ENCODE measurements at places on chromosomes 7 and 10.

GRCh38 chr7:98251231-98251600, 816 bp downstream of the TECPR1 start:
- DNase-seq, result no peak

DNA sequence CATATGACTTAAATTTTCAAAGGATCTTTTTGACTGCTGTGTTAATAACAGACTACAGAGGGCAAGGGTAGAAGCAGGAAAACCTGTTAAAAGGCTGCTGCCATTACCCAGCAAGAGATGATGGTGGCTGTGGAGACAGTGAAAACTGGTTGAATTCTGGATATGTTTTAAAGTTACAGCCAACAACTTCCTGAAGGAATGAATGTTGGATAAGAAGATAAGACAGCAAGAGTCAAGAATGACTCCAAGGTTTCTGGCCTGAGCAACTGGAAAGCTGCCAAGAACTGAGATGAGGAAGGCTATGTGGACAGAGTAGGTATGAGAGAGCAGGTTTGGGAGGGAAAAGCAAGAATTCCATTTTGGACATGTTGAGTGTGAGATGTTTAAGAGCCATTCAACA, 19.1 kb downstream of the CNOT4 start:
- no peak for DNase-seq

DNA sequence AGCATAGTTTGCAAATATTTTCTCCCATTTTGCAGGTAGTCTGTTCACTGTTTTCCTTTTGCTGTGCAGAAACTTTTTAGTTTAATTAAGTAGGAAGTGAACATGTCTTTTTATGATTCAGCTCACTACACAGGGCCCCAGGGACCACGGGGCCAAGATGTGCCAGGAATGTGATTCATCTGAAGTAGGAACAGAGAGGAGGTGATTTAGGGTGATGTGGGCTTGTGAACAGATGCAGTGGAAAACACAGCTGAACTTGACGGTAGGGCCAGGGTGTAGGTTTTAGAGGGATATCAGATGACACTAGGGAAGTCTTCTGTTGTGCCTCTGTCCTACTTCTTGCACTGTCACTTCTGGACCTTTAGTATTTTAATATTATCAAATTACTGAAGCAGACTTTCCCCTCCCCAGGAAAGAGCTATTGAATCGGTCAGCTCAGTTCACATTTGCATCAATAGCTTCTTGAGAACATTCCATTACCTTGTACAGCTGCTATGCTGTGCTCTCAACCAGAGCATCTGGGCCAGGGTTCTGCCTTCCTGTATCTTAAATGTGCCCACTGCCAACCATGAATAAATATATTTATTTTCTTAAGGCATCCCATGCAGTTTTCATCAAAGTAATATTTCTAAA, 96.9 kb downstream of the OSBPL3 start:
- DNase-seq, result no peak

- no peak for DNase-seq
Measured at GRCh38 chr7:3150027-3150426, 106.4 kb upstream of the CARD11 start.

DNA sequence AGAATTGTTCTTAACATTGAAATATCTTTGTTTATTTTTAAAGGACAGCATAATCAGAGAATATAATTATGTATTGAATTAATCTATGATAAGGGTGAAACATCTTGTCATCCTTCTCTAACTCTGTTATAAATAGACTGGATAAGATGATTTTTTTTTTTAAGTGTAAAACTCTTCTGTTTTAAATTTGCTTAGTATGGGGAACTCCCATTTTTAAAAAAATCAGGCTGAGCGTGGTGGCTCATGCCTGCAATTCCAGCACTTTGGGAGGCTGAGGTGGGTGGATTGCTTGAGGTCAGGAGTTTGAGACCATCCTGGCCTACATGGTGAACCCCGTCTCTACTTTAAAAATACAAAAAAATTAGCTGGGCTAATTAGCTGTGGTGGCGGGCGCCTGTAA, 9.4 kb upstream of the HERC4 start:
- no peak for DNase-seq

DNA sequence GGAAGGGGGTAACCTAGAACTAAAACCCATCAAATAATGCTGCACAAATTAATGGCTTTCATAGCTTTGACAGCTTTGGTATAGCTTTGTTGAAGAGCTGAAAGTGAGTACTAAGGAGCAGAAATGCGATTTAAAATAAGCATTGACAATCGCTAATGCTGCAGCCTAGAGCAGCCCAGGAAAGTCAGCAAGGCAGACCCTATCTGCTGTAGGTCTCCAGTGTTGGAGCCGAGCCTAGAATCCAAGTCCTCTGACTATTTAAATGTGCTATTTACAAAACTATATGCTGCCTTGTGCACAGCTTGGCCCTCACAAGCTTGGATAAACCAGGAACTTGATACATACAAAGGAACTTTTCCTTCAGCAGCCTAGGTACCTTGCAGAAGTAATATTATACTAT, 64.9 kb upstream of the ASAH2 start:
- DNase-seq, result no peak

DNA sequence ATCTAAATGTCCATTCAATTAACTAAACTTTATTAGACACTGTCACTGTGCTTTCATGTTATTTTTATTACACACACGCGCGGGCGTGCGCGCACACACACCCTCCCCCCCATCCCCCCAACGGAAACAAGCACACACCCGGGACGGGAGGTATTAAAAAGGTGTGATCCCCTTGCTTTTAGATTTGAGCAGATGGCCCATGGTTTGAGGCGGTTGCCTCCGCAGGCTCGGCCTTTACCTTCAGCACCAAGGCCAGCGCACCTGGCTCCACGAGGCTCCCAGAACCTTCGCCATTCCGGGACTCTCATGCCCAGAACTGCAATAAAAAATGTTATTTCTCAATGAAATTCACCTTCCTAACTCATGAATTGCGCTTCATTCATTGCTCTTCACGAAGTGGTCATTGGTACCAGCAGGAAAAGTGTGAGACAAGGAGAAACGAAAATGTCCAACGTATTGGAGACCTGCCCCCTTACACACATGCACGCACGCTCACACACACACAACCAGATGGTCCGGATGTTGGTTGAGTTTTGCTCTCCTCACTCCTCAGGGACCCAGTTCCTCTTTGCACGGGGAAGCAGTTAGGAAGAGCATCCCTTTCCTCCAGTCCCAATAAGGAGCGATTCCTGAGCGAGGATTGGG, 20.8 kb upstream of the PTF1A start:
- no peak for DNase-seq

DNA sequence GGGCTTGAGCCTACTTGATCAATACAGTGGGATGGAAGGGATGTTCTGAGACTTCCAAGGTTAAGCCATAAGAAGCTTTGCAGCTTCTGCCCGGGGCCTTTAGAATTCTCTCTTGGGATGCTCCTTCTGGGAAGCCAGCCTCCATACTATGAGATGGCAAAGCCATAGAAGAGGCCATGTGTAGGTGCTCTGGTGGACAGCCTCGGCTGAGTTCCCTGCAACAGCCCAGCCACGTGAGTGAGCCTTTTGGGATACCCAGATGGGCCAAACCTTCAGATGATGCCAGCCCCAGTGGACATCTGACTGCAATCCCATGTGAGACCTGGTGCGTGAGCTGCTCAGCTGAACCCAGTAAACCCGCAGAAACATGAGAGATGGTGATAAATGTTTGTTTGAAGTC, 370.6 kb downstream of the RPS24 start:
- no peak for DNase-seq

GRCh38 chr7:111029574-111030251, 61.2 kb upstream of the LRRN3 start:
- DNase-seq, result peak; percentile 76

DNA sequence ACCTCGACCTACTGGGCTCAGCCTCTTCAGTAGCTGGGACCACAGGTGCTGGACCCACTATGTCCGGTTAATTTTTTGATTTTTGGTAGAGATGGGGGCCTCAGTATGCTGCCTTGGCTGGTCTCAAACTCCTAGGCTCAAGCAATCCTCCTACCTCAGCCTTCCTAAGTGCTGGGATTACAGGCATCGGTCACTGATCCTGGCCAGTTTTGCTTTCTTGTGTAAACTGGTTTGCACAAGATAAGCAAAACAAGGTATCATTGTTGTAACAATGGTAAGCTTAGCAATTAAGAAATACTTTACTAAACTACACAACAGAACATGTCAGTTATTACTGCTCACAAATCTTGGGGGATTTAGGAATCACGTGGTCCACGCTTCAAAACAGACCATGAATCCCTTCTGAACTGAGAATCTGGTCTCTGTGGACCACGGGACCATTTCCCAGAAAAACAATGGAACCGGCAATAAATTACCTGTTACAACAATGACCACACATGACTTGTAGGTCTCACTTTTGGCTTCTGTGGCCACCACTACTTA, 36.8 kb downstream of the RSU1 start:
- no peak for DNase-seq

DNA sequence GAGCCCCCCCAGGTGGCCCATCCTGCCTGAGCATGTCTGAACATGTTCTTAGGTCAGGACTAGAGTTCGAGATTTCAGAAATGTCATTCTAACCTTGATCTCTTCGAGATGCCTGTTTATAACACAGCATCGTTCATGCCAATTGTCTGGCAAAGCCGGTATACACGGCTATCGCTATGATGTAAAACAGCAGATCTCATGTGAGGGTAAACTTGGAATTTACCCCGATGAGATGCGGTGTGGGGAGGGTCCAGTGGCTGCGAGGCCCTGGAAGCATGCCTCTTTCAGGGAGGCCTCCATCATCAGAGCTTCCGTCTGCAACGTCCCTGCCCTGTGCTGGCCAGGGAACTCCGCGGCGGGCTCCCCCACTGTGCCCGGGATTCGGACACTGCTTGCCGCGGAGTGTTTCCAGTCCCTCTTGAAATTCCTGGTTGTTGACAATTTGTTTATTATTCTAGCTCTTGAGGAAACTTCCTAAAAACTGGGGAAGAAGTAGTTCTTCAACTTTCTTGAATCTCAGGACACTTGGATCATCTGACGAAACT, 168.6 kb upstream of the RHEB start:
- DNase-seq, result no peak

GRCh38 chr7:142349670-142350405, 92.0 kb upstream of the PRSS58 start:
- no peak for DNase-seq

DNA sequence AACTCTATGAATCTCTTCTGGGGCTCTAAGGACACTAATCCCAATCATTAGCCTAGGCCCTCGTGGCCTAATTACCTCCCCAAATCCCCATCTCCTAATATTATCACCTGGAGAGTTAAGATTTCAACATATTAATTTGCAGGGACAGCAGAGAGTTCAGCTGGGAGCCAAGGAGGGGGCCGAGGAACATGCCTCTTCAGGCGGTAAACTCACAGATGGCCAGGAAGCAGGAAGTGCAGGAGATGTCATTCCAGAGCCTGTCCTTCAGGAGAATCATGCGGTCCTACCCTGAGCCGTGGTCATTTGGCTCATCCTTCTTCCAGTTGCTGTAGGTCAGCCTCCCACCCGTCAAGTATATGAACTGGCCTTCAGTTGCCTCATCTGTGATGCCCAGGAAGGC, 21.9 kb upstream of the SFTPA2 start:
- no peak for DNase-seq

GRCh38 chr10:127935071-127935561, 28.2 kb downstream of the PTPRE start:
- no peak for DNase-seq

DNA sequence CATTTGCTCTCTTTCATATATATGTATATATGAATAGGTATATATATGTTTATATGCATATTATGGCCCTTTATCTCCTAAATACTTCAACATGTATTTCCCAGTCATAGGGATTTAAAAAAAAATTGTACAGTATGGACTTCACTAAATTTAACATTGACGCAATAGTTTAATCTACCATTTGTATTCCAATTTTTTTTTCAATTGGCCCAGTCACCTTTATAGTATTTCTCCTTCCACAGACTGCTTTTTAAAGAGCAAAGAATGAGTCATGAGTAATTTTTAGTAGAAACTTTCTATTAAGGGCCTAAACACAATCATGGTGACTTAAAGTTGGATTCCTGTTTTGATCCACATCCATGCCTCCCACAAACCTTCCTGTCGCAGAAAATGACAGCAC, 20.5 kb downstream of the CCSER2 start:
- DNase-seq, result no peak

DNA sequence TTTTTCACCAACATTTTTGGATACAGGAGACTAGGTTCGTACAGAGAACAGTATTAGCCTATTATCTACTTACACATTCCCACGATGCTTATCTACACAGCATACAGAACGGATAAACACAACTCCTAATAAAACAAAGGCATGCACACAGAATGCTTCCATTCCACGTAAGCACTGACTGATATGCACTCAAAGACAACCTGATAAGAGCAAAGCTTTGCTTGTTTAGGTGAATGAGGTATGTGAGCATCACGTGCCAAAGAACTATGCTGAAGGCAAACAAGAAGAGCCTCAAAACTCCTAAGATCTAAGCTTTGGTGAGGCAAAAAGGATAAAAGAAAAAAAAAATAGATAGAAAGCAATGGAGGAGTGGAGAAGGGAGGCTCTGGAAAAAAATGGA, 413.5 kb upstream of the LRRN3 start:
- no peak for DNase-seq

DNA sequence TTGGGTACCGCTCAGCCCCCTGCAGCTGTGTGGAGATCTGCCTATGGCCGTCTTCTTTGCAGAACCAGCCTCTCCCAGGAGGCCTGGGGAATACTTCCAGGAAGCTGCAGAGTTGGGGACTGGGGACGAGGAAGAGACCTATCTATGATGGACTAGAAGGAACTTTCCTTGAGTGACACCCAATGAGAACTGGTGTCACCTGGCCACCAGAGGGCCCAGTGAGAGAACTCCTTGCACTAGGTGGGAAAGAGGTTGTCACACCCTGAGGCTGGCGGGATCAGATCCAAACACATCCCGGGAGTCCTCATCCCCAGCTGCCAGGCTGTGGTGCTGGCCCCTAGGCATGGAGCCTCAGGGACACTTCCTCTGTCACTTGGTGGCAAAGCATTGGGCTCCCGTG, 4.9 kb upstream of the GRID2IP start:
- no peak for DNase-seq

GRCh38 chr10:130138479-130138866, 2.3 kb downstream of the GLRX3 start:
- DNase-seq, result no peak

DNA sequence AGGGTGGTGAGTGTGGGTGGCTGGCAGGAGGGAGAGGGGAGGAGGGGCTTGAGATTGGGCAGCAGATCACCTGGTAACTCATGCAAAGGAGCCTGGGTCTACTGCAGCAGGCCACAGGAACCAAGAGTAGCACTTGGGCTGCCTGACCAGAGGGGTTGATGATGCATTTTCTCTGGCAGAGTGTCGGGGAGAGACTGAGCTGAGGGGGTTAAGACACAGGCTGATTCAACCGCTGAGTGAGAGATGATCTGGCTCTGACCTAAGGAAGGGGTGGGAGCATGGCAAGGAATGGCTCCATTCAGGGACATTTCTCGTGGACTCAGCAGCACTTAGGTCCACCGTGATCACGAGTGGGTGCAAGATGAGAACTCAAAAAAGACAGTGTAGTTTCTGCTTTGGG, 115.5 kb upstream of the STK17A start:
- no peak for DNase-seq

GRCh38 chr7:35504365-35504764, 190.6 kb downstream of the HERPUD2 start:
- DNase-seq, result no peak

All from activated CD4-positive, alpha-beta T cell treated with anti-CD3 and anti-CD28 coated beads, Interleukin-2, amount 50 U/mL, for 24 hours (primary cell).